ENCODE measurements at places on chromosomes 6 and 20. TPM values are rescaled to one million over a fixed set of nuclear protein-coding genes. Genes with fewer than 3 reads are reported as not detected.

Gene MOXD1
- total RNA-seq, result 2.9 TPM

Gene CPNE5
- total RNA-seq, result 3.7 TPM

Gene EFCAB8
- total RNA-seq, result 0.32 TPM

Gene BCAS1
- 3.1 TPM for total RNA-seq

Gene OR2B6
- not detected for total RNA-seq

Gene PBOV1
- total RNA-seq, result not detected

Gene TSPO2
- total RNA-seq, result not detected

Gene HTR1B
- 0.33 TPM for total RNA-seq

Gene LBP
- total RNA-seq, result 0.73 TPM

Gene DTD1
- 34.6 TPM for total RNA-seq

Gene FAM209B
- not detected for total RNA-seq

Gene TRAPPC3L
- not detected for total RNA-seq

Gene MEI4
- not detected for total RNA-seq

Gene SALL4
- total RNA-seq, result 0.32 TPM

Gene MAP1LC3A
- 58.2 TPM for total RNA-seq

Gene IL20RA
- total RNA-seq, result 69.8 TPM

Gene APCDD1L
- 2.0 TPM for total RNA-seq

Gene TSHZ2
- total RNA-seq, result 31.7 TPM

Gene GPX5
- total RNA-seq, result not detected

Gene HMGCLL1
- total RNA-seq, result 6.9 TPM

Gene BAK1
- 7.0 TPM for total RNA-seq

Gene PABPC1L
- total RNA-seq, result 55.3 TPM

Gene LRRN4
- total RNA-seq, result not detected

Gene SYTL3
- total RNA-seq, result 5.2 TPM

Gene SSTR4
- total RNA-seq, result not detected

Gene ATP9A
- 41.6 TPM for total RNA-seq

Gene COQ3
- 5.6 TPM for total RNA-seq

Gene CLPSL2
- total RNA-seq, result not detected

Gene KCNB1
- total RNA-seq, result 5.1 TPM

Gene FOXA2
- not detected for total RNA-seq

Gene PNLDC1
- not detected for total RNA-seq

Gene TMEM74B
- total RNA-seq, result 4.3 TPM

Gene LHFPL5
- not detected for total RNA-seq

Gene TPD52L1
- total RNA-seq, result 27.2 TPM

Gene LY86
- 8.3 TPM for total RNA-seq

Gene GNRH2
- not detected for total RNA-seq

Gene SLC22A16
- 2.9 TPM for total RNA-seq

Gene FKBP5
- 970 TPM for total RNA-seq

Gene SLC26A8
- total RNA-seq, result not detected
